ENCODE measurements at places on chromosomes 16 and 17.

GRCh38 chr16:80587071-80587470 lies 46.3 kb downstream of the DYNLRB2 start:
- H3K4me1 ChIP-seq = peaks cover 22% of the 10 kb centered on the region
- DNase-seq = no peak
- H3K27me3 ChIP-seq = no peaks in the 10 kb centered on the region
- no peak overlapping the region for H3K4me3 ChIP-seq

DNA sequence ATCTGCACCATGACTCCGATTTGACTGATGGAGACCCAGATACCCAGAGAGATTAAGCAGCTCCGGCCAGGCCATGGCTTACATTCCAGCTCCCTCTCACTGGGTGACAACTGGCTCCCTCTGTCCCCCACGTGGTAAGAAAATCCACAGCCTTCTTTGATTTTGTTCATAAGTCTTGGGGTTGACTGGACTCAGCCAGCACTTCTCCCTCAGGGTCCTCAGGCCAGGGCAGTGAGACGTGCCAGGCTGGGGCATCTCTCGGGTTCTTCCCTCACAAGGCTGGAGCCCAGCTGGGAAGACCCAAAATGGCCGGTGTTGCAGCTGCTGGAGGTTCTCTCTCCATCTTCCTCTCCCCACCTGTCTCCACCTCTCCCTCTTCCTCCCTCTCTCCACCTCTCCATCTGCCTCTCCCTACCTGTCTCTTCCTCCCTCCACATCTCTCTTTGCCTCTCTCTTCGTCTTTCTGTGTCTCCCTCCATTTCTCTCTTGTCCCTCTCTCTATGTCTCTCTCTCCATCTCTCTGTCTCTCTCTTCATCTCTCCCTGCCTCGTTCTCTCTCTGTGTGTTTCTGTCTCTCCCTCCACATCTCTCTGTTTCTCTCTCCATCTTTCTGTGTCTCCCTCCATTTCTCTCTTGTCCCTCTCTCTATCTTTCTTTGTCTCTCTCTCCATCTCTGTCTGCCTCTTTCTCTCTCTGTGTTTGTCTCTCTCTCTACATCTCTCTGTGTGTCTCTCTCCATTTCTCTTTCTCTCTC lies 105.3 kb downstream of the FOXL1 start:
- no peak overlapping the region for H3K4me3 ChIP-seq
- H3K36me3 ChIP-seq = no peaks in the 10 kb centered on the region
- peaks cover 31% of the 10 kb centered on the region for H3K27me3 ChIP-seq
- DNase-seq = no peak
- no peak overlapping the region for H3K27ac ChIP-seq

DNA sequence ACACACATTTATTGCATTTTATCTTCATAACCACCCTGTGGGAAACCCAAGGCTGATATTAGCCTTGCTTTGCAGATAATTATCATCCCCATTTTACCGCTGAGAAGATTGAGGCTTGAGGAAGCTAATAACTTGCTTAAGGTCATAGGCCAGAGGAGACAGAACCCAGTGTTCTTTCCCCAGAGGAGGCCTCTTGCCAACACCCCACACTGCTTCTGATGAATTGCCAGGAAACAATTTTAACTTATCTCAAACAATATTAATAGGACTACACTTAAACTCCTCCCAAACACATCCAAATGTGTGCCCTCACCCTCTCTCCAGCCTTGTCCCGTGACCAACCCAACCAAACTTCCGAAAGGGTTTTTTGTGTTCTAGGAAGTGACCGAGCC lies 2.1 kb upstream of the SPG7 start:
- no peaks in the 10 kb centered on the region for H3K27me3 ChIP-seq
- peaks cover 44% of the 10 kb centered on the region for H3K4me1 ChIP-seq
- peak overlapping the region; percentile 82 for H3K27ac ChIP-seq
- no peak for DNase-seq
- no peaks in the 10 kb centered on the region for H3K36me3 ChIP-seq
- H3K4me3 ChIP-seq = peak overlapping the region; percentile 27

- no peak for DNase-seq
- no peaks in the 10 kb centered on the region for H3K27me3 ChIP-seq
- peaks cover 17% of the 10 kb centered on the region for H3K4me1 ChIP-seq
- peak overlapping the region; percentile 22 for H3K27ac ChIP-seq
Measured at GRCh38 chr17:59617156-59617732, 2.5 kb upstream of the CLTC start.

GRCh38 chr16:51159296-51159695 lies 8.2 kb upstream of the SALL1 start:
- DNase-seq = no peak
- no peak overlapping the region for H3K27ac ChIP-seq
- H3K27me3 ChIP-seq = peaks cover 29% of the 10 kb centered on the region
- H3K4me1 ChIP-seq = no peaks in the 10 kb centered on the region
- no peak overlapping the region for H3K4me3 ChIP-seq
- no peaks in the 10 kb centered on the region for H3K36me3 ChIP-seq

- DNase-seq = no peak
- H3K4me1 ChIP-seq = no peaks in the 10 kb centered on the region
- H3K27ac ChIP-seq = no peak overlapping the region
- H3K4me3 ChIP-seq = no peak overlapping the region
- H3K27me3 ChIP-seq = peaks cover 4% of the 10 kb centered on the region
- H3K36me3 ChIP-seq = no peaks in the 10 kb centered on the region
Measured at GRCh38 chr16:77853161-77853560, 64.8 kb downstream of the VAT1L start.
